ENCODE measurements at places on chromosomes 7 and 10.

- no peak for DNase-seq
Observed at GRCh38 chr7:143415742-143416397, 7.2 kb upstream of the EPHA1 start.

- DNase-seq, result no peak
Observed at GRCh38 chr10:50470798-50471582, 152.8 kb downstream of the SGMS1 start.

DNA sequence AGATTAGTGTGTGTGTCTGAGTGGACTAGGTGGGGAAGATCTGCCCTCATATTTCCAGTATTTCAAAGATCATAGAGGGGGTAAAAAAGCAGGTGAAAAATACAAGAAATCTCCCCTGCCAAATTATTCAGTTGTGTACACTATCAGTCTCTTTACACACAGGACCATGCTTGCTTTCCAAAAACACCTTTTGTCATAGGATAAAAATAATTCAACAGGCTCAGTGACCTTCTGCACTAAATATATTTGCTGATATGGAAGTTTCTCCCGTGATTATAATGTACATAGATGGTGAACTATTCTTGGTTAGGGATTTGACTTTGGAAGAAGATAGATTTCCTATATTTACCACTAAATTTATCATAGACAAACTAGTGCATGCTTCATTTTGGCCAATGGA is 24.6 kb upstream of the CSTF2T start:
- no peak for DNase-seq

DNA sequence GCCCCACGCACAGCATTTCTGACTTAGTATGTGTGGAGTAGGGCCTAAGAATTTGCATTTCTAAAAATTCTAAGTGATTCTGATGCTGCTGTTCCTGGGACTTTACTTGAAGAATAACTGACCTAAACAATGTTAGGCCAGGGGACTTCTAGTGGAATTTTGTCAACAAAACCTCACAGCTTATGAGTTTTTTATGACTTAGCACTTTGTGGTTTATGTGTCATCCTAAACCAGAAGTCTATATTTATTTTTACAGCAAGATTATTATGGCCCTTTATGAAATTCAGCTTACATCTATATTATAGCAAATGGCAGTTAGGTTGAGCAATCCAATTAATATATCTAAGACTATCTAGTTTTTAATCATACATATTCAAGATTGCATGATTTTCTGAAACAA is 24.6 kb upstream of the BET1 start:
- no peak for DNase-seq

- no peak for DNase-seq
Observed at GRCh38 chr7:155464183-155464582, 6.3 kb downstream of the EN2 start.

GRCh38 chr7:70696201-70696754 is 435.7 kb upstream of the GALNT17 start:
- no peak for DNase-seq

- no peak for DNase-seq
Observed at GRCh38 chr7:27640884-27641574, 21.7 kb downstream of the HIBADH start.

- DNase-seq, result no peak
Observed at GRCh38 chr7:7452119-7452518, 83.6 kb downstream of the COL28A1 start.

- no peak for DNase-seq
Observed at GRCh38 chr10:111762114-111762513, 421.5 kb downstream of the GPAM start.

DNA sequence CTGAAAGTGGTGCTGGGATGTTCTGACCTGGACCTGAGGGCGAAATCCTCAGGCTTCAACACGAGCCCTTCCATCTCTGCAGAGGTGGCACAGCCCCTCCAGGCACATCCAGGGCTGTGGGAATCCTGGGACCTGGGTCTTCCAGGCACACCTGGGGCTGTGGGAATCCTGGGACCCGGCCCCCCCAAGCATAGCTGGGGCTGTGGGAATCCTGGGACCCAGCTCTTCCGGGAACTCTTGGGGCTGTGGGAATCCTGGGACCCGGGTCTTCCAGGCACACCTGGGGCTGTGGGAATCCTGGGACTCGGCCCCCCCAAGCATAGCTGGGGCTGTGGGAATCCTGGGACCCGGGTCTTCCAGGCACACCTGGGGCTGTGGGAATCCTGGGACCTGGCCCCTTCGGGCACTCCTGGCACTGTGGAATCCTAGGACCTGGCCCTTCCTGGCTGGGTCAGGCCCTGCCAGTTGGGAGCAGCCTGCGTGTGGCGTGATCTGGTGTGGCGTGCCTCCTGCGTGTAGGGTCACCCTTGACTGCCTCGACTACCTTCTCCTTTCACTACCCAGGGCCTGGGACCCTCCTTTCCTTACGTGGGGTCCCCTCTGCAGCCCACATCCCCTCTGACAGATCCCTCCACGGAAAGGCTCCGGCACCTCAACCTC is 124.0 kb downstream of the WDR37 start:
- DNase-seq, result no peak

- DNase-seq, result no peak
Observed at GRCh38 chr10:13231190-13231589, 3.0 kb downstream of the UCMA start.

- DNase-seq, result peak; percentile 57
Observed at GRCh38 chr10:34862892-34863291, 47.8 kb upstream of the PARD3 start.

- no peak for DNase-seq
Observed at GRCh38 chr7:75813084-75813483, 522 bp downstream of the CCL24 start.

GRCh38 chr10:13195016-13195415 is 33.7 kb downstream of the MCM10 start:
- no peak for DNase-seq

GRCh38 chr7:133613250-133613790 is 360.4 kb downstream of the EXOC4 start:
- DNase-seq, result no peak

DNA sequence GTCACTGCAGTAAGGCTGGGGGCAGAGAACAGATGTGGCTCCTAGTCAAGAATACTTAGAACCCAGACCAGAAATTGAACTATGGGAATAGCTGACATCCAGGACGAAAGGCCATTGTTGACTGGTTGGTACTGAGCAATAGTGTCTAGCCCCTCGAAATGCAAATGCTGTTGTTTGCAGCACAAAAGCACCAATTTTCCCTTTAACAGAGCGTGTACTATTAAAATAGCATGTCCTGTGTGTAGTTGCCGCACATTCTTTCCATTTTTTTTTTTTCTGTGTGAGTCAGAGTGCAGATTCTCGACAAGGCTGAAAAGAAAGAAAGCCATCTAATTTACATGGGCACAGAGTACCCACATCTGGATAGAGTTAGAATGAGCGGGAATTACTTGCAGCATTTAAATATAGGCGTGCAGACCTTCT is 302.4 kb downstream of the PTEN start:
- DNase-seq, result no peak

DNA sequence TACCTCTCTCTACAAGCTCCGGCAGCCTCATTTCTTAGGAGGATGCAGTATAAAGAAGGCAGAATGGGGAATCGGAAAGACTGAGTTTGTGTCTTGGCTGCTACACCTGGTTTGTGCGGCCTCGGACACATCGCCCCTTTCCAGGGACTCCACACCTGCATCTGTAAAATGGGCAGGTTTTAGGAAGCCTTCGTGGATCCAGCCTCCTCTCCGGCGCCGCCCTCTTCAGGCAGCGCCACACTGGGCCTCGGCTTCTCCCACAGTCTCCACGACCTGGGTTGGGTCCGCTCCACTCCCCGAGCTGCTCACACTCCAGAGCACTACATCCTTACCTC is 341 bp downstream of the GOT1 start:
- no peak for DNase-seq

GRCh38 chr7:46707973-46708372 is 786.9 kb upstream of the IGFBP3 start:
- DNase-seq, result no peak

DNA sequence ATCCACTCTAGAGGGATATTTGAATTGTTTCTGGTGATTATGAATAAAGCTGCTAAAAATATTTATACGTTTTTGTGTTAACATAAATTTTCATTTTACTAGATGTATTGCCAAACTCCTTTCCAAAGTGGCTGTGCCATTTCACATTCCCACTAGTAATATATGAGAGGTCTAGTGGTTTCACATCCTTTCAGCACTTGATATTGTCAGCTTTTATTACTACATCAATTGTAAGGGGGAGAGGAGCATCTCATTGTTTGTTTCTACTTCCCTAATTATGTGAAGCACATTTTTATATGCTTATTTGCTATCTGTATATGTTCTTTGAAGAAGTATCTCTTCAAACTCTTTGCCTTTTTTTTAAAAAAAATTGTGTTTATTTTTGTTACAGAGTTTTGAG is 184.5 kb downstream of the ADK start:
- DNase-seq, result no peak

DNA sequence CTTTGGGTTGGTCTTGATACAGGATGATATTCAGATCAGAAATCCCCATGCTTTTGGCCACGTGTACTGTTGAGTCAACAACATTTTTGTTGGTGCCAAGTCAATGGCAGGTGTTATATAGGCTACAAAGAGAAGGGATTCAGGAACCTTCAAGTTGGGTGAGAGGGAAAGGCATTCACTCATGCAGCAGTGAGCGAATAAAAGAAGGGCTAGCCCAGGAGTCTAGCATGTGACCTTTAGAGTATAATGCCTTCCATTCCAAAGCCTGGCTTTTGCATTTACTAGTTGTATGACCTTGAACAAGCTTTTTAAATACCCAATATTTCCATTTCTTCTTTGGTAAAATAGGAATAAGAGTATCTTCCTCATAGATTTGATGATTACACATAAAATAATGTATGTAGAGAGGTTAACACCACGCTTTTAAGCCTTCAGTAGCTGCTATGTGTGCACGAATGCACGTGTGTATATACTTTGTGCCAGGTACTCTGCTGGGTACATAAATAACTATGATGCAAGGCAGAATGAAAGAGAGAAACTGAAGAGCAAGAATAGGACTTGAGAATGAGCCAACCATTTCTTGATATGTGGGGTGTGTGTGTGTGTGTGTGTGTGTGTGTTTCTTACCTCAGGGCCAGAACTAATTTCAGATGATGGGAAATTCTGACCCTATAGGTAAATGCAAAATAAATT is 163.6 kb downstream of the PDE1C start:
- no peak for DNase-seq

GRCh38 chr10:81008726-81009125 is 471.0 kb downstream of the SH2D4B start:
- DNase-seq, result no peak

- no peak for DNase-seq
Observed at GRCh38 chr10:93397020-93397419, 85.1 kb downstream of the MYOF start.

GRCh38 chr10:71150796-71151195 is 61.6 kb upstream of the UNC5B start:
- no peak for DNase-seq

DNA sequence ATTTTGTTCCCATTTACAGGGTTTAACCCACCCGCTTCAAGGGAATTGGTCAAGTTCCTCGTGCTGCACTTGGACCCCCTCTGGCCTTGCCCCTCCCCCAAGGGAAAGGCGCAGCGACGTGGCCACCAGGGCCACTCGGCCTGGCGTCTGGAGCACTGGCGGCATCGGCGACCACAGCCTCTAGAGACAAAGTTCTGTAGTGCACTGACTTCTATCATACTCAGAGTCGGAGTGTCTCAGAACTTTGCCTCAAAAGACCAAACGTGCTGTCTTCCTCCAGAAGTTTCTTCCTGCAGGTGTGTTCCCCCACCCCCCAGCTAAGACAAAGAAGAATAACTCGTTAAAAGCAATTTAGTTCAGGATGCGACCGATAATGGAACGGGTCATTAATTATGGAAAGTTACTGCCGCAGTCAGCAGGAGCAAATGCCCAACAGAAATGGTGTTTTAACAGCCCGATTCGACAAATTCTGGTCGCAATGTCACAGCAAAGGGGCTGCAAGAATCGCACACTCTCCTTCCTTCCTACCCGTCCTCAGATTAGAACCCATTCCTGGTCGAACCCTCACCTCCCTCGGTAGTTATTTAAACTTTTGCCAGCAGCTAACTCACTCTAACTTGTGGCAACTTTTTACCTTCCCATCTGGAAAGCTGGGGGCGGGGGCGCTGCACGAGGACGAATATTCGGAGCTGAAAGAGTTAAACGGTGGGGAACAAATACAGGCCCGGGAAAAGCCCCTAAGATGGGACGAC is 202.1 kb upstream of the NFE2L3 start:
- peak; percentile 74 for DNase-seq

- no peak for DNase-seq
Observed at GRCh38 chr10:23381298-23382040, 36.9 kb upstream of the C10orf67 start.

DNA sequence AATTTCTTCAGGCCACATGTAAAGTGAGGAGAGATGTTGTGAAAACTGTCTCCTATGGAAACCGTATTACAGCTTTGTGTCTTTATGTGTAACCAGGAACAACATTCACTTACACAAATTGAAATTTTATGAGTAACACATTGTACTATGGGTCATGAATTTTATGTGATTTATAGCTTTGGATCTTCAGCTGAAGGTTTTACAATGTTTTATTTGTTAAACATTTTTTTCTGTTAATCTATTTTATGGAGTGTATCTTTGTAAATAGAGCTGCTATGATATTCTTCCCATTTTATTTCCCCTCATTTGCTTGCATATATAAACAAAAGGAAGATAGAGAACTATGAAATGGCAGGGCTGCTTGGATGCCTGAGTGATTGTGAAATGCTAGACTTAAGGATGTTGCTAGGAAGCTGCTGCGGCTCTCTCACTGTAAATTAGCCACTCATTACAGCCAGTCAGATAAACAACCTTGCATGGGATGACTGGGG is 104.5 kb upstream of the PCLO start:
- DNase-seq, result no peak

GRCh38 chr7:49631071-49631815 is 142.2 kb upstream of the VWC2 start:
- no peak for DNase-seq

DNA sequence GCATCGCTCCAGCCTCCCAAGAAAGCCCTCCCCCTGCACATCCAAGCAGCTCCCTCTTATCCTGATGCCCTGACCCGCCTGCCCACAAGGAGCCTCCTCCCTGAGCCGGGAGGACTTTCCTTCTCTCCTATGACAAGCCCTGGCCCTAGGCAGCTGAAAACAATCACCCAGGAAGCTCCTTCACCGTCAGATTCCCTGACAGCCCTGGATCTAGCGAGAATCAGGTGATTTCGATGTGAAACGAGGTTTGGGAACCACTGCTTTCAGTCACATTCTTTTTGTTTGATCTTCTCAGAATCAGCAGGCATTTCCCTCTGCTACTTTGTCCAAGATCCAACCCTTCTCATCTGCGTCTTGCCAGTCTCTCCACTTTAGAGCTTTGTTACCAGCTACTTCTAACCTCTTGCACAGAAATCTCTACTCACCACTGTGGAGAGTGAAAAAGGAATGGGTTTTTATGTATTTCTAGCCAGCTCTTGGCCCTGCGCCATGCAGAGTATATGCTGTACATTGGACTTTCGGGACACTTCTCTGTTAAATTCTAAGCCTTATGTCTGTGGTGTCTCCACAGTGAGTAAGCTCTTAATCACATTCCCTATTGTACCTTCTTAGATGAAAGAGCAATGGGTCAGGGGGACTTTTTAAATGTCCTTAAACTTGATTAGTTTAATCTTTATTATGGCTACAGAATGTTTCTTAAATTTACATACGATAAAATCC is 253.2 kb upstream of the C7orf33 start:
- DNase-seq, result peak; percentile 54
